Esophagus mucosa (tissue), 1 donor: ENCODE measurements at places on chromosomes 1 and 21.

DNA sequence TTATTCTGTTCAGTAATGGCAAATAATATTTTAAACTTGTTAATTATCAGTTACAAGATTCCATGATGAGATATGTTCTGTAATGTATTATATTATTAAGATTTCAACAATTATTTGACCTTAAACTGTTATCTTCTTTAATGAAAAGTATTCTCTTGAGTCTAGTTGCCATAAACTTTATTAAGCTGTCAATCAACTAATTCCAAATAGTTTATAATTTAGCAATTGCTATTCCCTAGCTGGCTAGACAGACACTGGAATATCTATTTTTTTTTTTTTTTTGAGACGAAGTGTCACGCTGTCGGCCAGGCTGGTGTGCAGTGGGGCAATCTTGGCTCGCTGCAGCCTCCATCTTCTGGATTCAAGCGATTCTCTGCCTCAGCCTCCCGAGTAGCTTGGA lies 3.8 kb downstream of the CMPK1 start:
- no peak for ATAC-seq

DNA sequence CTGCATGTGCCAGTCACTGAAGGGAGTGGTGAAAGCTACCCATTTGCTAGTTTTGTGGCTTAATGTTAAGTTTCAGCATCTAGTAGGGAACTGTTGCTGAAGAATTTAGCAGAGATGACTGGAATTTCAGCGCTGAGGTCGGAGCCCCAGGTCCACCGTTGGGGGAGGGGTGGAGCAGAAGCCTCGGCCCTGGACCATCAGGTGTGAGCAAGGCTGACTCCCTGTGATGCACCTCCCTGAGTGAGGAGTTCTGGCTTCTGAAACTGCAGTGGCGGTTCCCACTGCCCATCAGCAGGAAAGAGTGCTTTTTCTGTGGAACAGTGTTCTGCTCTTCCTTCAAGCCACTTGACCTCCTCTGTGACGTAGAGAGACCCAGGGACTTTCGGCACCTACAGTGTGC lies 1.3 kb downstream of the NOS1AP start:
- ATAC-seq, result no peak

DNA sequence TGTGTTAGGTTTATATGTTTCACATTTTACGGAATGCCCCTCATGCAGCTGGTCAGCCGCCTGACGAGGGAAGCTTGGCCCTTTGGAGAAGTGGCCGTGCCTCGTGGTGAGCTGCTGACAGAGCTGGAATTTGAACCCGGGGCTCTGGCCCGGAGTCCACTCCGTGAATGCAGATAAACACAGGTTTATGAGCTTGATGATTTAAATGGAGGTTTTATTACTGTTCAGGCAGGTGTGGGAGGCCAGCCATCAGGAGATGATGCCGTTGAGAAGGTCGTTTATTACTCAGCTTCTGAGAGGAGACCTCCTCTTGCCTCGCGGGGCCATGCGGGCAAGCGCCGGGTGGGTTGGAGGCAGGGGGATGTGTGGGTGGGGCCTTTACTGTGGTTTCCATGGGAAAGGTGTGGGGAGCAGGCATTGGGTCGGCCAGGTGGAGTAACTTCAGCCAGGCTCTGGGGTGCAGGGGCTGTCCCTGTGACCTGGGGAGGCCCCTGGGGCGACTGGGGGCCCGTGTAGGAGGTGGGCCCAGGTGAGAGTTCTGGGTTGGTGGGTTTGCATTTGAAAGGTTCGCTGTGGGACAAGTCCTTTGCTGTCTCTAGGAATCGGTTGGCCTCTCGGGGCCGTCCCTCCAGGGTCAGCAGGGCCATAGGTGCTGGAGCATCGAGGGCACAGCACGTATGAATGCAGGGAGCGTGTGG lies 22.0 kb downstream of the PRKCZ start:
- no peak for ATAC-seq

DNA sequence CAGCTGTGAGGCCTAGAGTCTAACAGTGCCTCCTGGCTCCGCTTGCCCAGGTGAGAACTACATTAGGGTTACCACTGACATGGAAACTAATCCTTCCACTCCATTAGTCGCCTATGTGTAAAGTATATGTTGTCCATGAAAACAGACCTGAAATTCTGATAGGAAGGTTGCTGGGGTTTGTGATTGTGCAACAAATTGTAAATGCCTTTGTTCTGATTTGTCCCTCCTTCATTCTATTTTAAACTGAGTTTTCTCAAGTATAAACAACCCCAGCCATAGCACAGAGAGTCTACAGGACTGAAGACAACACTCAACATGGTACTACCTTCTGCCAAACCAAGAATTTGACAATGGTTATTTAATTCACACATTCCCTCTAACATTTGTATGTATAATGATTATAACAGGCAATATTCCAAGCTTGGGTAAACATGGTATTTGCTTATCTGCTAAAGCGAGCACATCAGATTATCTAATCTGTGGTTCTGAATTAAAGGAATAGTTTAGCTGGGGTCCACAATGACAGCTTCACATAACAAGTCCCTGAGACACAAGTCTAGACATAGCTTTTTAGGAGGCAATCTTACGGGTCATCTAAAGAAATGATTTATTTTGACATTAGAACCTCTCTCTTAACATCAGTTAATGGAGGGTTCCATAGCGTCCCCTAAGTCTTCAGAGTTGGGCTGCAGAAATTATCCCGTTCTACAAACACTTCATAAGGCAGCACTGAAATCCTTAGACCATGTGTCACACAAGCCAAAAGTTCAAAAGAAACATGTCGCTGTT lies 633.0 kb downstream of the SMYD3 start:
- no peak for ATAC-seq

GRCh38 chr1:216456682-216457081 lies 33.4 kb upstream of the USH2A start:
- ATAC-seq, result peak; percentile 92

DNA sequence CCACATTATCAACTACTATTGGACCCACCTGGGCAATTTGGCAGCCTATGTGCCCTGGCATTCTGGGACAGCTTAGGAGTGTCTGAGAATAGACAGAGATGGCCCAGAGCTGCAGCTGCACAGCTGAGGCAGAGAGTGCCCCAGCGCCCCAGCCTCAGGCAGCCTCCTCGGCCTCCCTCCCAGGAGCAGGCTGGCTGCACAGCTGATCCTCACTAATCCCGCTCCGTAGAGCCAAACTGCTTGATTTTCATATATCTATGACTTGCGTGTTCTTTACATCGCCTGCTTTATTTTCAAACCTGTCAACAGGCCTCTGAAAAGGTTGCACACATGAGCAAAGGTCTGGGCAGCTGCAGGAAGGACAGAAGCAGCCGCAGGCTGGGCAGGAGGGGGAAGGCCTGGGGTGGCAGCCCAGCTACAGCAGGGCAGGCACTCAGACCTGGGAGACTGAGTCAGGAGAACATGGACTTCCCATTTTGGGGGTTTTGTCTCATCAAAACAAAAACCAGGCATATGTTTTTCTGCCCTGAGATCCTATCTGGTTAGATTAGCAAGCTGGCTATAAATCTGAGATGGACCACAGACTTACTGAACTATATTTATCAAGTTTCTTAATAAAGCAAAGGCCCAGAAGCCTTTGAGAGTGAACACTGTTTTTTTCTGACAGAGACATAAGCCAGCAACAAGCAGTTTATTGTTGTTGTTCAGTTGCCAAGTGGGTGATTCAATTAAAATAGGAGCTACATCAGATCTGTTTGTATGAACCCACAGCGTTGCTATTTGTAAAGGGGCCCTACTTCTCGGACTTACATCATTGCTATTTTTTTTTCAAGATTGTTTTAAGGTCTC lies 301.8 kb upstream of the DUSP10 start:
- peak; percentile 18 for ATAC-seq
